Activated CD4-positive, CD25-positive, alpha-beta regulatory T cell (primary cell): ENCODE measurements at places on chromosomes 2 and 18.

GRCh38 chr18:42281851-42282250 is 326.8 kb downstream of the PIK3C3 start:
- no peak for DNase-seq

DNA sequence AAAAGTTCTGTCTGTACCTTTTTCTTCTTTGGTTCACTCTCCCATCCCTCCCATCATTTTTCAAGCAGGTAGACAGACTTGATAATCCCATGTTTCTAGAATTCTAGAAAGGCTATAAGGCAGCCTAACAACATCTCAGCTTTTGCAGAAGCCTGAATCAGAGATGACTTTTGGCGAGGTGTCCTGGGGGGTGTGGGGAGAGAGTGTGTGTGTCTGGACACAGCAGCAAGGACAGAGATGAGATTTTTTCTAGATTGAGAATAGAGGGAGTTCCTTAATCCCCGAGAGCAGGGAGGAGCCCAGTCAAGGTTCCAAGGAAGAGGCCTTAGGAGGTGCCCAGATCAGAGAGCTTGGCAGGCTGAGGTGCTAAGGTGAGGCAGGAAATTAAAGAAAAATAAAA is 22.0 kb upstream of the LAPTM4A start:
- DNase-seq, result no peak

- DNase-seq, result no peak
These were observed 117.3 kb downstream of the MTCL1 start for GRCh38 chr18:8822643-8823042.

- peak; percentile 6 for DNase-seq
These were observed 77.3 kb upstream of the UPP2 start for GRCh38 chr2:158024288-158024898.

DNA sequence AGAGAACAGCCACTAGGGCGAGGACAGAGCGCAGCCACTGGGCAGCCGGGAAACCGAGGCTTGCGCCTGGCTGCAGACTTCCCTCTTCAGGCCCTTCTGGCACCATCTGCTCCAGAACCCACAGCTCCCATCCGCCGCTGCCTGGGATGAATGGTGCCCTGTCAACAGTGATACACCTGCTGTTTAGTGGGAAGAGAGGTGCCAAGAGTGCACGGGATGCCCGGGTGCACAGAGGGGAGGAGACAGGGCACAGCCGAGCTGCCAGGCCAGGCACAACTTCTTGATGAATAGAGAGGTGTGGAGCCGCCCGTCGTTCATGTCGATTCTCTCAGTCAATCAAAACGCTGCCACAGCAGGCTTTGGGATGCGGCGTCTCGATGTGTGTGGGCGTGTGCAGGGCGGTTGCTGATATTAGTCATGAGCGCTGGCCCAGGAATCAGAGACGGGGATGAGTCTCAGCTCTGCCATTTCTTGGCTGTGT is 39.5 kb downstream of the RRM2 start:
- no peak for DNase-seq

GRCh38 chr18:2411381-2411960 is 159.8 kb downstream of the METTL4 start:
- DNase-seq, result no peak

GRCh38 chr2:58006952-58007284 is 39.7 kb upstream of the VRK2 start:
- DNase-seq, result no peak

DNA sequence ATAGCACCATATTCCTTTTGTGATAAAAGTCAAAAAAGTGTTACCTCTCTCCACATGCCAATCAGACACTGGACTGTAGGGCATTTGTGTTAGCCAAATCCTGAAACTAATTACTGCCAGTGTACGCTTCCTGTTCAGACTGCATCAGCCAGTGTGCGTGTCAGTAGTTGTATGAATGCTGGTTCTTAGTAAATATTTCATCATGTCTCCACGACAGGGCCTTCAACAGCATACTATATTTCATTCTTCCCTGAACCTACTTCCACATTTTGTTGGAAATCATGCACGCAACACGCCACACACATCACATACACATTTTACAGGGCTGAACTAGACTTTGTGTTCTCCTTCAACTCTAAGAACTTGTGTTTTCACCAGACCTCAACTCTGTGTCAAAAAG is 77.5 kb downstream of the EPB41L3 start:
- DNase-seq, result no peak

- DNase-seq, result no peak
These were observed 25.4 kb upstream of the CHN1 start for GRCh38 chr2:175030380-175031271.

- no peak for DNase-seq
These were observed 214.6 kb downstream of the LDLRAD4 start for GRCh38 chr18:13433125-13433524.

DNA sequence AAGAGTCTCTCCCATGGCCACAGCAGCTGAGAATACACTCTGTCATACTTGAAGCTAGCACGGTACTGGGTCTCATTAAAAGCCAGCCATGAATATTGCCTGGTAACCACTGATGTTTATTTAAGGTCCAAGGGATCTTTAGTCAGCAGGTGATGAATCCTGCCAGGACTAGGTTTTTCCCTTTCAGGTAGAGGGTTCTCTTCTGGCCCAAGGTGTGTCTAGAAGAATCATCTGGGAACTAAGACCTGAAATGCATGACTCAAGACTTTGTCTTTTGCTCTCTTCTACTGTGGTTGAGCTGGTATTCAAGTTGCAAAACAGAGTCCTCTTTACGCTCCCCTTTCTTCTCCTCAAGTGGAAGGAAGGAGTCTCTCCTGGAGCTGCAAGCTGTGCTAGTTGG is 400.5 kb upstream of the FSIP2 start:
- DNase-seq, result no peak

GRCh38 chr2:148642891-148643416 is 1.6 kb upstream of the EPC2 start:
- no peak for DNase-seq

DNA sequence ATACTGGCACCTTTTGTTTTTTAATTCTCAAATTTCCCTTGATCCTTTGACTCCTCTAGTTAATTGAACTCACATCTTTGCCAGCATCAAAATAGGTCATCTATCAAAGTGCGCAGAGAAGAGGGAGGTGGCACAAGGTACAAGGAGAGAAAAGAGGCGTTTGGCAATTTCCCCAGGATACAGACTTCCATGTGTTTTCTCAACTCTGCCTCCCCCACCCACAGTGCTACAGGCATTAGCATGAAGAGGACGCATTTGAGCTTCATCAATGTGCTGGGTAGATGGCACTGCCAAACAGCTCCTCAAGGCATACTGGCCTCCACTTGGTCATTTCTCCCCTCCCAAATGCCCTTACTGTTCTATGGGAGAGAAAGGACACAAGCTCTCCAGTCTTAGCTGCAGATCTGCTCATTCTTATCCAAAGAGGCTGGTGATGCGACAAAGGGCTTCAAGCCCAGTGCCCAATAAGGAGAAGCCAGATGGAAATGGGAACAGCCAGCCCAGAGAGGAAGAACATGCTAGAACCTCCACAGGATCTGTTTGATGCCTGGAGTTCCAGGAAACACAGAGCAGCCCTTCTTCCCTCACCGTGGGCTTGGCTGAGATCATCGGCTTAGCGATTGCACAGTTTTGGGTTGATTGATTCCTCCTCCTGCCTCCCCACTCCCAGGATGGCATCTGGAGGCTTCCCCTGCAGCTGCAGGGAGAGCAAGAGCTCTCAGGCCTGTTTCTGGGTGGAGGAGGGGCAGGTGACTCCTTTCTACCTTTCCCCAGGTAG is 144.7 kb upstream of the SMAD2 start:
- DNase-seq, result no peak

DNA sequence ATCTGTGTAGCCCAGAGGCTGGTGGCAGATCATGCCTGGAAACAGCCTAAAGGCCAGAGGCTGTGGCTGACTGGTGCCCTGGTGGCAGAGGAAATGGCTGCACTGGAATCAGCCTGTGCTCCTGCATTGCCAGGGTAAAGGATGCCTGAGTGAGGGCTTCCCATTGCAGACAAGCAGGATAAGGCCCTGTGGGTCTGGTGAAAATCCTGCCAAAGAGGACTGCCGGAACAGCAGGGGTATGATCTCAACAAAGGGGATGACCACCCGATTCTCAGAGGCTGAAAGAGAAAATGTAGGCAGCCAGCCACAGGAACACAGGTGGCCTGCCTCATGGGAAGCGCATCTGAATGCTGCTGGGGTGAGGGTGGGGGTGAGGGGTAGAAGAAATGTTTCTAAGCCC is 48.2 kb downstream of the FBXO48 start:
- DNase-seq, result no peak

DNA sequence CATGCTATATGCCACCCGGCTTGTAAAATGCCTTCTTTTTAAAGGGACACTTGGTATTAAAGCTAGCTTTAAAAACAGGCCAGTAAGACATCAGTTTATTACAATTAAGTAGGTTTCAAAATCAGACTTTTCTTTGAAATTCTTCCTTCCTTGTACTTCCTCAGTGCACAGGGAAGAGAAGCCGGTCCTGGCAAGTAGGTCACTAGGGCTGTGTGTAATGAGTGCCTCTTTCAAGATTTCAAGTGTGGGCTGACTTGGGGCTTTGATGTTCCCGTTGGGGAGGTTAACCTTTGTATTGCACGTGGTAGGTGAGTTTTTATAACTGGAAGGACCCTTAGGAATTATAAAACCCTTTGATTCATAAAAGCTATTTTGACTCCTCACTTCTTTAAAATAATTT is 566.4 kb upstream of the ID2 start:
- DNase-seq, result no peak

DNA sequence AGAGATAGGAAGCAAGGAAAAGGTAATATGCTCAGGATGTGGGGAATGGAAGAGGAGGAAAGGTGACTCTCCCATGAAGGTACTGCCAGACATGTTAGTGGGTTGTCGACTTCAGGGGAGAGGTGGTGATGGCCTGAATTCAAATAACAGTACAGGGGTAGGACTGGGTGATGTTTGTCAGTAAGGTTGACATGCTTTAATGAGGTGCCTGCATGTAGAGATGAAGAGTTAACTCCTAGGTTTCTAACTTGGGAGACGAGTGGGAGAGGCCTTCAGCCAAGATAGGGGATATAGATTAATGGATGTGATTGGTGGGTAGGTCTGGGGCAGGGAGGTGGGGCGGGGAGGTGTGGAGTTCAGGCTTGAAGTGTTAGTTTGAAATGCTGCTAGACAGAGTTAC is 2.6 kb downstream of the NAPG start:
- DNase-seq, result no peak

- no peak for DNase-seq
These were observed 76.7 kb downstream of the PHLPP1 start for GRCh38 chr18:62792016-62792415.

DNA sequence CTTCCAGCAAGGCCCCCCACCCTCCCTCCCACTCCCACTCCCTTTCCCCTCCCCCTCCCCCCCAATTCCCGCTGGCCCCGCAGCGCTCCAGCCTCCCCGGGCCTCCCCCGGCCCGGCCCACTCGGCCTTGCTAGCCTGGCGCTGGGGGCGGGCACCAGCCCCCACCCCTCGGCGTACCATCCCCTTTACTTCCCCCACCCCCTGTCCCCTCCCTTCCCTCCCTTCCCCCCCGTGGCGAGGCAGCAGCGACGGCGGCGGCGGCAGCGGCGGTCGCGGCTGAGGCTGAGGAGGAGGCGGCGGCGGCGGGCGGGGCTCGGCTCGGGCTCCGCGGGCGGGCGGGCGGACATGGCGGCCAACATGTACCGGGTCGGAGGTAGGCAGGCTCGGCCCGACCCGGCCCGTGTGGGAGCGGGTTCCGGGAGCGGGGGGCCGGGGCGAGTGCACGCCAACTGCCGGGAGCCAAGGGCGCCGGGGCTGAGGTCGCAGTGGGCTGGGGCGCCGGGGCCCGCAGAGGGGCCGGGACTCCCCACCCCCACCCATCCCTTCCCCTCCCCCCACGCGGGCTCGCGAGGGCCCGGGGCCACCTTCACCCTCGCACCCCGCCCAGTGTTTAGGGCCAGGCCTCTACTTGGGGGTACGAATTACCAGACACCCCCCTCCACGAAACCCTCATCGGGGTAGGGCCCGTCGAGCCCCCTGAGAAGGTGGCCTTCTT is at the start of gene MTA3:
MTA3 (plus strand) TSS at position 232 of the 715 bp plus-strand sequence; CDS start at position 346, 114 bp downstream.
- DNase-seq, result peak; percentile 35

DNA sequence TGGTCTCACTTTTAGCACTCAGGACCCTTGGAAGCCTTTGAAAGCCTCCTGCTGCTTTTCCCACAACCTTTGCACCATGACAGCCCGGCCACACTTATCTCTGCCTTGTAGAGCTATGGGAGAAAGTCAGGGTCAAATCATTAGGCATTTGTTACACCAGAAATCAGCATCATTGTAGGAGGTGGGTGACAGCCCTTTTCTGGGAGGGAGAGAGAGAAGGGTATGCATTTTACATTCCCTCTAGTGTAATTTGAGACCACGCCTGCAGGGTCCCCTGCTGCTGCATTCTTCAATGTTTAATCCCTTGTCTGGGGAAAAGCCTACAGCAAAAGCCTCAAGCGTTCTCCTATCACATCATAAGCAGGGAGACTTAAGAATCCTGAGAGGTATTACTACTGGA is 766.8 kb upstream of the FAM98A start:
- no peak for DNase-seq

GRCh38 chr2:173673640-173674039 is 291.5 kb downstream of the SP3 start:
- DNase-seq, result no peak

- DNase-seq, result no peak
These were observed 783.7 kb upstream of the TMEFF2 start for GRCh38 chr2:192978395-192978794.

DNA sequence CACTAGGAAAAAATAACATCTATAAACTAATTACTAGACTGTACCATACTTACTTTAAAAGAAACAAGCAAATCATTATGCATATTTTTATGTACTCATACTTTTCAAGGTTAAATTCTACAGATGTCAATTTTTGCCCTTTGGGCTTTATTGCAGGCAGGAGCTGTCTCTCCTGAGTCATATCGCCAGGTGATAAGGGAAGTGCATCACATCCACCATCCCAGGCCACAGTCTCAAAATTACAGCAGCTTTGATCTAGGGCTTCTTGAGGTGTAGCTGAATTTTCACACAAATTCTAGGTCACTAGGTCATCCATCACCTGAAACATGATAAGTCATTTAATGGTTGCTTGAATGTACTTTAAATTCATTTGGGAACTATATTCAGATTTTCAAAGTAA is 38.4 kb upstream of the FRZB start:
- DNase-seq, result no peak

GRCh38 chr2:65169760-65170136 is 39.8 kb upstream of the RAB1A start:
- no peak for DNase-seq

DNA sequence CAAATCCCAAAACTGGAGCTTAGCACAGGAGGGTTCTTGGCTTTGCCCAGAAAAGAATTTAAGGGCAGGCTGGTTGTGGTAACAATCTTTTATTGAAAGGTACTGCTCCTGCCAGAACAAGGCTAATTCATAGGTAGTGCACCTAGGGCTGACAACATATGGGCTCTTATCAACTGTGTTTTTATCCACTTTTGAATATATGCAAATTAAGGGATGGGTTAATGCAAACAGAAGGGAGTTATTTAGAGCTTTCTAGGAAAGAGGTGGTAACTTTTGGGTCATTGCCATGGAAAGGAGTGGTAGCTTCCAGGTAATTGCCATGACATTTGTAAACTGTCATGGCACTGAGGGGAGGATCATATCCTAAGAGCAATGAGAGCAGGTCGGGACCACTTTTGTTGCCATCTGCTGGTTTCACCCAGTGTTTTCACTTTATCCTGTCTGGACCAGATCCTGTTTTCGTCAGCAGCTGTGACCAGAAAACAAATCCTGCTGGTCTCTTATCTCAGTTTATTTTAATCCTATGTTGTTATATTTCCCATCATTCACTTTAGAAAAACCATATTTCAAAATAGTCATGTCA is 981 bp downstream of the C2orf66 start:
- DNase-seq, result no peak

- no peak for DNase-seq
These were observed 49.2 kb upstream of the TEX51 start for GRCh38 chr2:126849486-126849885.
